ENCODE measurements at places on chromosomes 12 and 14. TPM values are rescaled to one million over a fixed set of nuclear protein-coding genes. Genes with fewer than 3 reads are reported as not detected.

DNA sequence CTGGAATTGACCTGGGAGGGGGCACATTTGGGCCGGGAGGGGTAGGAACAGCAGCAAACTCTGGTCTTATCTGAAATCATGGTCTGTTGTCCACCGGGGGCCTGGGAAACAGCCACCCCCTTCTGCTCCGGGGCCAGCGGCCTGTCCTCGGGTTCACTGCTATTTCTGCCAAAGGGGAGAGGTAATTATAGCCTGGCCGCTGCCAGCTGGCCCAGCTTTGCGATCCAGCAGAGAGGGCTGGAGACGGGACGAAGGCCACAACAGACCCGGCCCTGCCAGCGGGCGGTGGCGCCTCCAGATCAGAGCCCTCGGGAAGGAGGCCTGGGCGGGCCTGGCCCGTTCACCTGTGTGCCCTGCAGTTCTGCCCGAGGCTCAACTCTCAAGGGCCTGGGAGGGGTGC, at the start of gene C14orf180:
C14orf180 (plus strand) TSS at position 258 of the 400 bp plus-strand sequence. CDS start 6,667 bp downstream, outside the sequence.
- peak within 1 kb of the TSS; percentile 89 for H3K27ac ChIP-seq
- H3K4me1 ChIP-seq = peaks cover 90% of the 10 kb centered on the region
- peaks cover 6% of the 10 kb centered on the region for H3K27me3 ChIP-seq
- no peak within 1 kb of the TSS for H3K4me3 ChIP-seq

DNA sequence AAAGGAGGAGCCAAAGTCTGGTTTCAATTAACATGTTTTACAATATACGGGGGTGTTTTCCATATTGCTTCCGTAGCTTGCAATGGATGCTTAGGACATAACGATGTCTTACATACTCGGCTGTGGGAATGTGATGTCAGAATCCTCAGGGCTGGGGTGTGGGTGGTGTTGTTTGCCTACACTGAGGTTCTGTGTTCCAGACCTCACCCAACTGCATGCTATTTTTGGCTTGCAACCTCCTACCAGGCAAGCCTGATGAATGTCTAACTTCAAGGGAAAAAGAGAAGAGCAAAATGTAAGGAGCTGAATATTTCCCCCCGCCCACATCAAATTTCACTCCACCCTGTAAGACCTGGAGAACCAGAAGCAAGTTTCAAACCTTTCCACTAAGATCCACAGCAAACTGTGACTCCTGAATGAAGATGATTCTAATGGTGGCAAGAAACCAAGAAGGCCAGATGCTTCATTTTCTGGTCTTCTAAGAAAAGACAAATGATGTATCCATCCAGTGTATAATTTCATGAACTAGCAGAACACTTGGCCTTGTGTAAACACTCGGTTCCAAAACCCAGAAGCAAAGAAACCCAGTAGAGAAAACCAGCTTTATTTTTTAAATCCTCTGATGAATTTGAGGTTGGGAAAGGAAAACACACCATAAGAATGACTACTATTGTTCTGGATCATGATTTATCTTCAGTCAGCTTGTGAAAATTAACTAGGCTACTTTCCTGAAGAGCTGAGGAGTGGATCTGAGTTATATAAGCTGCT, 227.9 kb downstream of the DACT1 start:
- no peak overlapping the region for H3K27ac ChIP-seq
- peak; percentile 35 for DNase-seq
- no peaks in the 10 kb centered on the region for H3K27me3 ChIP-seq
- H3K4me3 ChIP-seq = no peak overlapping the region
- H3K4me1 ChIP-seq = no peaks in the 10 kb centered on the region

TAMALIN gene
- total RNA-seq = 84.0 TPM

- no peak overlapping the region for H3K27ac ChIP-seq
- no peaks in the 10 kb centered on the region for H3K27me3 ChIP-seq
- peaks cover 3% of the 10 kb centered on the region for H3K36me3 ChIP-seq
- no peak for DNase-seq
These were observed 9.7 kb upstream of the IFI27 start for GRCh38 chr14:94100847-94101246.

GRCh38 chr12:80068173-80068572, 31.2 kb upstream of the OTOGL start:
- no peaks in the 10 kb centered on the region for H3K4me1 ChIP-seq
- no peak overlapping the region for H3K27ac ChIP-seq
- no peak for DNase-seq
- no peak overlapping the region for H3K4me3 ChIP-seq

DNA sequence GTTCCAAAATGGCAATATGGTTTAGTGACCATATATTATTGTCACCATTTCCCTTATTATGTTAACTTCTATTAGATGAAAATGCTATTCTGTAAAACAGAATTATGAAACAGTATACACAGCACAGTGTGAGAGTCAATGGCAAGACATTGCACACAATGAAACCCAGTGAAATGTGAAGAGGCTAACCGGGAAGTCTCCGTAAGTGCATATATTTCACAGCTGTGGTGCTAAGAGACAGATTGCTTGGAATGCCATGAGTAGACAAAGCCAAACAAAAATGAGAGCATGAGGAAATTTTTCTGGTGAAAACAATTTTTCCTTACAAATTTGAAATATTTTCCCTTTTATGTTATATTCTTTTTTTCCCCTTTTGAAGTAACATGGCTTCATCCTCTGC, 49.4 kb downstream of the DYRK2 start:
- H3K27ac ChIP-seq = no peak overlapping the region
- DNase-seq = peak; percentile 38
- H3K36me3 ChIP-seq = no peaks in the 10 kb centered on the region
- no peak overlapping the region for H3K4me3 ChIP-seq
- H3K4me1 ChIP-seq = peaks cover 27% of the 10 kb centered on the region
- no peaks in the 10 kb centered on the region for H3K27me3 ChIP-seq

DNA sequence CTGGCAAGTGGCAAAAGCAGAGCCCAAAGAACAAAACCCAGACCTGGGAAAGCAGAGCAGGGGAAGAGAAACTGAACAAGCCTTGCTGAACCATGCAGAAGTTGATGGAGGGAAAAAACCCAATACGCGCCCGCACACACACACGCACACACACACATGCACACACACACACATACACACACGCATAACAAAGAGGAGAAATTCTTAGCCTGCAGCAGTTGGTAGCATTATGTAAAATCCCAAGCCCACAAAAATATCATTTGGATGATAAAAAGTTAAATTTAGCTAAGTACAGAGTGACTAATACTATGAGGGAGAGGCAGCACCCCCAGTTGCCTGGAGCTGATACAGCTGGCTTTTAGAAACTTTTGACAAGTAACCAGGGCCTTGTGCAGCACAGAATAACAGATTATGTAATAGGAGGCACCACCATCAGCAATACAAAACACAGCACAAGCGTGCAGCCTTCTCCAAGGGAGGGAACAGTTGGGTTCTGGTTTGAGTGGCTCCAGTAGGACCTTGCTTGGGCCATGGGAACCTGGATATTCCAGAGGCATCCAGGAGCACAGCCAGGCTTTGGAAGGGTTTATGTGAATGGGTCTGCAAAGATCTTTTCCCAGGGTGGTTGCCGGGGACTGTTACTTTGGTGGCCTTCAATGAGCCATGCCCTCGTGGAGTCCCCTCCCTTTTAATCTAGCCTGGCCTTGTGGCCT, 35.3 kb downstream of the PITPNM2 start:
- H3K36me3 ChIP-seq = no peaks in the 10 kb centered on the region
- H3K27me3 ChIP-seq = no peaks in the 10 kb centered on the region
- H3K27ac ChIP-seq = peak overlapping the region; percentile 51
- H3K4me1 ChIP-seq = peaks cover 34% of the 10 kb centered on the region
- H3K4me3 ChIP-seq = no peak overlapping the region
- DNase-seq = peak; percentile 70

CCDC177 gene
- not detected for total RNA-seq

DNA sequence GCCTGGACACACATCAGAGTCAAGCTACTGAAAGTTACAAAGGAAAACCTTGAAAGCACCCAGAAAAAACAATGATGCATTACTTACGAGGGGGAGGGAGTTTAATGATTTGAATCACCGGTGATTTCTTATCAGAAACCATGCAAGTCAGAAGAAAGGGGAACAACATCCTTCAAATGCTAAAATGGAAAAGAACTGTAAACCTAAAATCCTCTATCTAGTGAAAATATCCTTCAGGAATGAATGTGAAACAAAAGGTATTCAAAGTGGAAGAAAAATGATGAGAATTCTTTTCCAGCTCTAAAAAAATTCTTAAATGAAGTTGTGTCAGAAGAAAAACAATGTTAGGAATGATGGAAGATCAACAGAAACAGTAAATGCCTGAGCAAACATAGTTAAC, 16.8 kb downstream of the SCAF11 start:
- no peak for DNase-seq
- H3K27me3 ChIP-seq = no peaks in the 10 kb centered on the region
- no peak overlapping the region for H3K4me3 ChIP-seq
- no peaks in the 10 kb centered on the region for H3K4me1 ChIP-seq

GRCh38 chr12:132605892-132606291, 4.5 kb downstream of the LRCOL1 start:
- H3K4me3 ChIP-seq = no peak overlapping the region
- peaks cover 38% of the 10 kb centered on the region for H3K4me1 ChIP-seq
- H3K27ac ChIP-seq = no peak overlapping the region

DNA sequence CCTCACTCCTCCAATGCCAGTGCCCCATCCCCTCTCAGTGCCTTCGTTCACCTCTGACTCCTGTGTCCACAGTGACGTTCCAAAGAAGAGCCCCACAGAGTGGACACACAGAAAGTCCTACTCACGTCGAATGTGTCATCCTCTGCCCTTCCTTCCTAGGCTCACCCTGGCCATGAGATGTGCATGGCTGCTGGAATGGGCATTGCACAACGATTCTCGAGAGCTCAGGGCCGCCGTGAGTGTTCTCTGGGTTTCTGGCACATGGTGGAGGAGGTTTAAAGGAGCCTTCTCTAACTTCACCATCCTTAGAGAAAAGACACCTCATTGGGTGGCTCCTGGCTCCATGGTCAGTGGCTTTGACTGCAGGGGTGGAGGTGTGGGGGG, 12.8 kb upstream of the CEP170B start:
- no peaks in the 10 kb centered on the region for H3K4me1 ChIP-seq
- DNase-seq = no peak
- H3K36me3 ChIP-seq = no peaks in the 10 kb centered on the region
- H3K4me3 ChIP-seq = no peak overlapping the region
- H3K27me3 ChIP-seq = peaks cover 9% of the 10 kb centered on the region

DNA sequence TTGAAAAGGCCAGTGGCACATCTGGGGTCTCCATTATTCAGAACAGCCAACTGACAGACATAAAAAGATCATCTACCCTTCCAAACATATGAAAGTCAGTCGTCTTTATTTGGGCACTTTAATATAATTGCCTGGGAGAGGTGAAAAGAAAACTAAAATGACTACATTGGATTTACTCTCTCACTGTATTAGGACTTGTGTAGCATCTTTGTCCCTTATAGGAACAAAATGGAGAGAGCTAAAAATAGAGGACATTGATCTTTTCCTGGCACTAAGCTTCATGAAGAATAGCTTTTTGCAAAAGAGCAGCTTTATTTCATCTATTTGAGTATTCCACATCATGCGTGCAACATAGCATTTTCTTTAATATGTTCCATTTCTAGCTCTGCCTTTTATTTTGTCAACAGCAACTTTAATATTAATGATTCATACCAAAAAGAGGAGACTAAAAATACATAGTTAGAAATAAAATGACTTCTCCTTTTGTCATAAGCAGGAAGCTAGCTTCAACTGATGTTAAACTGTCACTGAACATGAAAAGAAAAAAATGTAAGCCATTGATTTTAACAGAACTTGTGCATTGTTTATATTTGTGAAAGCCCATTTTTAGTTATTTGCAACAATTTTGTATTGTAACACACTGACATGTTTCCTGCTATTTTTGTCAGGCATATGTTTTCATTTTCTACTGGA, 254.6 kb downstream of the SEC23A start:
- no peak for DNase-seq
- H3K36me3 ChIP-seq = no peaks in the 10 kb centered on the region
- H3K27ac ChIP-seq = no peak overlapping the region
- H3K4me3 ChIP-seq = no peak overlapping the region
- H3K4me1 ChIP-seq = no peaks in the 10 kb centered on the region

DNA sequence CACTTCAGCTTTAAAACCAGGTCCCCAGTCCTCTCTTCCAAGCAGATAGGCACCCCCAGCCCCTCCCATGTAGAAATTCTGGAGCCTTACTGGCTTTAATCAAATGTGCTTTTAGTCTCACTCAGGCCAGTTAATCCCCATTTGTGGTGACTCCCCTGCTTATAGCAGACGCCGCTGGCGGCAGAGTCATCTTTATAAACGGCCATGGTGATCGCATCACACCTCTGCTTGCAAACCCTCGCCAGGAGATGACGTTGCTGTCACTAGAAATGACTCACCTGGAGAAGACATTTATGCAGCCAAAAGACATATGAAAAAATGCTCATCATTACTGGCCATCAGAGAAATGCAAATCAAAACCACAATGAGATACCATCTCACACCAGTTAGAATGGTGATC, 369.3 kb downstream of the VRK1 start:
- H3K36me3 ChIP-seq = no peaks in the 10 kb centered on the region
- no peaks in the 10 kb centered on the region for H3K4me1 ChIP-seq
- H3K27me3 ChIP-seq = no peaks in the 10 kb centered on the region
- no peak overlapping the region for H3K27ac ChIP-seq
- no peak overlapping the region for H3K4me3 ChIP-seq

DNA sequence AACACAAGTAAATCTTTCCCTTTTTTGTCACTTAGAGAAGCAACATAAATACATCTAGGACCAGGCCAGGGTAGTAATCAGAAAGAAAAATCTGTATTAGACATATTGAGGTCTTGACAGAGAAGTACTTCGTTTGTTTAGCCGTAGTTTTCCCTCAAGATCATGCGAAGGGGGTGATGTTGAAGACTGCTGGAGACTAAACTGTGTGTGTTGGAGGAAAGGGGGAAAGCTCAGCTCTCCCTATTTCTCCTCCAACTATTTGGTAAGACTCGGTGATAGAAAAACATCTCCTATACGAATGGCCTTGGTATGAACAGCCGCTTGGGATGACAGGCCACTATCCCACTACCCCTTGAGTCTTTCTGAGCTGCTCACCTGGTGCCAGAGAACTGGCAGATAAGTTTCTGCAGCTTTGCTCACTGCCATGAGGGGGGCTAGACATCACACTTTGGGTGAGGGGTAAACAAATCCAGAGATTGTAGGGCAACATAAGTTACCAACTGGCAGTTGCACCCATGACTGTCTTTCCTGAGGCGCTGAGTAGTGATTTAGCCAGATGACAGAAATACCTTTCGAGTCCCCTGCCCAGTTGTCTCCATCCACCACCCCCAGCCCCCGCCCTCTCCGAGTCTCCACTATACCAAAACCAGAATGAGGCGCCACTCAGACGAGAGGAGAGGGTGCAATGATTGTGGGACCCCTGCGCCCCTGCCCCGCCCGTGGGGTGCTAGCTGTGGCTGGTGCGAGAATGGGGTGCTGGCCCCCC, 685 bp downstream of the VAMP1 start:
- H3K27me3 ChIP-seq = no peaks in the 10 kb centered on the region
- H3K4me3 ChIP-seq = peak overlapping the region; percentile 58
- peaks cover 9% of the 10 kb centered on the region for H3K36me3 ChIP-seq
- H3K27ac ChIP-seq = peak overlapping the region; percentile 91
- DNase-seq = no peak
- H3K4me1 ChIP-seq = peaks cover 5% of the 10 kb centered on the region

- DNase-seq = peak; percentile 43
- H3K27ac ChIP-seq = no peak overlapping the region
- H3K36me3 ChIP-seq = peaks cover 24% of the 10 kb centered on the region
- H3K4me1 ChIP-seq = no peaks in the 10 kb centered on the region
These were observed 28.6 kb downstream of the SUDS3 start for GRCh38 chr12:118404876-118405521.
